ENCODE measurements at places on chromosomes 7 and 10.
A peak's percentile ranks its signal among the peaks of the same experiment; 100 is the strongest.

- DNase-seq, result no peak
These were observed 926.5 kb upstream of the GHITM start for GRCh38 chr10:83212632-83213334.

- peak; percentile 49 for DNase-seq
These were observed at the start of gene PYROXD2 for GRCh38 chr10:98414932-98415730. Gene PYROXD2, minus strand, starts transcription at chr10:98415182. Its CDS starts 47 bp downstream, at chr10:98415135.

DNA sequence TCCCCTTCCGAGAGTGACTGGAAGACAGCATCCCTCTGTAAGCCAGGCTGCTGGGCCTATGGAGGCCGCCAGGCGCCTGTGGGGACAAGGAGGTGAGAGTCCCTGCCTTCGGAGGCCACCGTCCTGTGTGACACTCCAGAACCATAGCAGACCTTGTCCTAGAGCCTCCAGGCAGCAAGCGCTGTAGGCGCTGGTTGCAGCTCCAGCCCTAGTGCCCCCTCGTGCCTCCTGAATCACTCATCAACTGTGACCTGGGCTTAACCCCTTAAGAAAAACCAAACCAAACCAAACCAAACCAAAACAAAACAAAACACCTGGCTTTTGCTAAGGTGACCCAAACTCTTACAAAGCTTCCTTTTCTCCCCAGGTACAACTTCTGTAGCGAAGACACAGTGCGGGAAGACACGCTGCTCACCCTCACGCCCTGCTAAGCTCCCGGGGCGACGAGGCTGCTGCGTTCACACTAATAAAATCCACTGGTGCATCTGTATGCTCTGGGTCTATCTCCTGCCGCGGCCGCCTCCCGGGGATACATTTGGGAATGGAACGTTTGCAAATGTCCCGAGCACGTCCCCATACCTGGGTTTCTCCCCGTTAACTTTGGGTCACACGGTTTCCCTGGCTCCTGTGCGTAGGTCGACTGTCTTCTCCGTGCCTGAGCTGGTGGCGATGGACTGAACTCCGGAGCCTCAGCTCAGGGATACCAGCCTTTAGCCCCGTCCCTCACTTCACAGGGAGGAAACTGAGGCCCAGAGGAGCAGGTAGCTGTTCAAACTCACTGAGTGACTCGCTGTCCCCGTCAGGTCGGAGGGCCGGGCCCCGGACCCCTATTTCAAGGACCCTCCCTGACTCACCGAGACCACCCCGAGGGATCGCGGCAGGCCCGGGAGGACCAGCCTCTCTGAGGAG lies 11.8 kb upstream of the PNLIPRP2 start:
- no peak for DNase-seq

- DNase-seq, result peak; percentile 67
These were observed 3.1 kb upstream of the HOXA9 start for GRCh38 chr7:27168265-27168947.

DNA sequence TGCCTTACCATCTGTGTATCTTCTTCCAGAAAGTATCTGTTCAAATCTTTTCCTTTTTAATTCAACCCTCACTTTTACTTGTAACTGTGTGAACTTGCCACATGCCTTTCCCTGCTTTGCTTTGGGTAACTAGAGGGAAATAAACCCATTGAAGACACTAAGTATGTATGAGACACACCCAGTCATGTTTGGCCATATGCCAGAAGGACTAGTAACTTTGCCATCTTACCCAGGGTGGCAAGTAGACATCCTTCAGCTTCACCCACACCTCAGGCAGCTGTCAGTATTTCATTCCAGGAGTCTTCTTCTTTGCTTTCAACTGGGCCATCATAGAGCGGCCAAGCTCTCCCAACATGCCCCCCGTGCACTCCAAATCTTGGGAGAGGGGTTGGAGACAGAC lies 323.1 kb downstream of the TNS3 start:
- no peak for DNase-seq

- DNase-seq, result no peak
These were observed 9.7 kb upstream of the CALU start for GRCh38 chr7:128729494-128729893.

DNA sequence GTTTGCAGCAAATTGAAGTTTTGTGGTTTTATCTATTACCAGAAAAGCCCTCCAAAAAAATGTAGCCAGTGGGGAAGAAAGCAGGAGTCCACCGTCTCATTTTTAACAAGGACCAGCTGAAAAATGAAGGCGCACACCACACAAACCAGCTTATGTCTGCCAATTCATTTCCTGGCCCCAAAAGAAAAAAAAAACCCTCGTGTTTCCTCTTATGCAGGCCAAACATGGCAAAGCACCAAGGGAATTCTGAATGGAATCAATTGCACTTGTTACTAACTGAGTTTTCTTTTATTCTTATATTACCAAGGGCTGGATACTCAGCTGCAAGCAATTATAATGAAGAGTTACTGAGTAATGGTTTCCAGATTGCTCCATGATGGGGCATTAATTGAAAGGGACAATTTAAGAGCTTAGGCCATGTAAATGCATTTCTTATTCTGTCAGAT lies 428.3 kb upstream of the NPVF start:
- no peak for DNase-seq

DNA sequence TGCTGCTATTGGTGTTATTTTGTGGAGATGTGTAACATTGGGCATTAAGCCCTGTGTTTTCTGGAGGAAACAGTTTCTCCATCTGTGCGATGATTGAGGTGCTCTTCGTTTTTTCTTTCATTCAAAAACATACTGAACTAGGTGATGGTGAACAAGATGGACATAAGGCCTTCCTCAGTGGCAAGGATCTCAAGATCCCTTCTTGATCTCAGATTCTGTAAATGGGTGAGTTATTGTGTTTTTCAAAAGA lies 759 bp upstream of the ELAPOR2 start:
- no peak for DNase-seq

DNA sequence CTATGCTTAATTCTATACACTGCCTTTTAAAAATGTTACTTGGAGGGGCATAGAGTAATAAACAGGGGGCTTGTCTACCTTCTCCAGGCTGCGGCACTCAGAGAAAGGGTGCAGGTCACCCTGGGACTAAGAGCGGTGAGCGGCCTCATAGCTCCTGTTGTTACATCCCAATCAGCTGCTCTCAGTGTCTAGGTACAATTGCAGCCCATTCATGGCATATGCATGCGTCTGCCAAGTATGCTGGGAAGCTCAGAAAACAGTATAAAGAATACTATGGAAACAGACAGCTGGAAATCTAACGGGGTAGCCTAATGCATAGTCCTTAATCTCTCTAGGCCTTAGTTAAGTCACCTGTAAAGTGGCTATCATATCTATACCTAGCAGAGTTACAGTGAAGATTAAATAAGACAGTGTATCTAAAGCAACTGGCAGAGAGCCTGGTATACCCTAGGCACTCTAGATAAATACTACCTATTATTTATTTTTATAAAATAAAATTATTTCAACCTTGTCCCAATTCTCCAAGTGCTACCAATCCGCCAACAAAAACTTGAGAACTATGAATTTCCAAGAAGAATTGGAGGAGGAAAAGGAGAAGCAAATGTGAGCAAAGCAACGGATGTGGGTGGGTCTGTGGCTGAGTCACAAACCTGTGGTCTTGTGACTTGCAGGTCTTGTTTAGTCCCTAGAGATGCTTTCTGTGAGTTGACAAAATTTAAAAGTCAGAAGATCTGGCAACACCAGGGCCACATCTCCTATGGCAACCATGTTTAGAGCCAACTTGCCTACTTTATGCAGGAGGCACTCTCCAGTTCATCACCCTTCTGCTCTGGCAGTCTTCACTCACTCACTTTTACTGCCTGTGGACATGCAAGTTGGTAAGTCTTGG lies 183.0 kb downstream of the RAPGEF5 start:
- peak; percentile 33 for DNase-seq

DNA sequence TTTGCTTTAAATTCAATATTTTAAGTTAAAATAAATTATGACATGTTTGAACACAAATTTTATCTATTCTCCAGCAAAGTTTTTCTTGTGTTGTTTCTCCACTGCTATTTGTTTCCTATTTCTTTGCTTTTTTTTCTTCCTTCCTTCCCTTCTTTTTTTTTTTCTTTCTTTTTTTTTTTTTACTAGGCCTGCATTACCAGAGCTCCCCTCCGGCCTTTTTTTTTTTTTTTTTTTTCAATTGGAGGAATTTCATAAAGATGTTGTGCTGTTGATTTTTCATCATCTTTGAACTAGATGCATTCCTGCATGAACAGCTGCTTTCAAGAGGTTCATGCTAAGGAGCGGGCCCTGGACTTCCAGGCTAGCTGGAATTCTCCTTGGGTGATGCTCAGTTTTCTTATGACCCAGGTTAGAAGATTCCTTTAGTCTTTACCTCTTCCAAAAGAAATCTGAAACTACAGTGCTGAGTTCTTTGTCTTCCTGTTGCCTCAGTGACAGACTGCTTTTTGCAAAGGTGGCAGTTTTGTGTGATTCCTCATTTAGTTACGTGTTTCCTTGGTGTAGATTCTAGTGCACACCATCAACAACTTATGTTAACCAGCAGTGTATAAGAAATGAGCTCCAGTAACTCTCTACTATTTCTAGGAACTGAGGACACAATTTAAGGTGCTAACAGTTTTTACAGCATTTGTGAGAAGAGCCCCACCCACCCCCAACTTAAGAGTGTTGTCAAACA lies 4.8 kb upstream of the CAMK1D start:
- no peak for DNase-seq

- peak; percentile 60 for DNase-seq
These were observed 311.7 kb downstream of the GATA3 start for GRCh38 chr10:8365935-8366911.

- no peak for DNase-seq
These were observed 8.9 kb downstream of the SPACDR start for GRCh38 chr7:100455206-100455605.

GRCh38 chr10:44715136-44715535 lies 196.0 kb upstream of the TMEM72 start:
- no peak for DNase-seq

- DNase-seq, result no peak
These were observed 20.5 kb upstream of the VWDE start for GRCh38 chr7:12423997-12424745.

DNA sequence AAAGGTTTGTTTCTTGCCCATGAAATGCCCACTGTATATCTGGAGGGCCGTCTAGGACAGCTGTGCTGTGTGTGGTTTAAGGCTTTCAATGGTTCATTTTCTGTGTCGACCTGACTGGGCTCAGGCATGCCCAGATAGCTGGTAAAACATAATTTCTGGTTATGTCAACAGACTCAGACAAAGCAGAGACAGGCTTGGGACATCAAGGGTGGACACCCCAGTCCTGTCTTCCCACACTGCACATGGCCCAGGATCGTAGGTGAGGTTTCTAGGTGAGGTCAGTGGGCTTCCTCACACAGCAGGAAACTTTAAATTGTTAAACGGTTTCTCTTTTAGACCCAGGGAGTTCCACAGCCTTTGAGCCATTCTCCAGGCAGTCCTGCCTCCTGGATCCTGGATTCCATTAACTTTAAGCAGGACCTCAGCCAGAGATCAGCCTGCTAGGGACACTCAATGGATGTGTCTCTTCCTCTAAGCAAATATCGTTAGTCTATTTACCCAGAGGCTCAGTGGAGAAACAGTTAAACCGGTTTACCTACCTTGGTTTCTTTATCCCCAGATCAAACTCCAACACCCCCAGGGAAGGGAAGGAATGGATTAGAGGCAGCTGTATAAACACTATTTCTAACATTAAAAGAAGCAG lies 66.4 kb downstream of the ST8SIA6 start:
- no peak for DNase-seq

DNA sequence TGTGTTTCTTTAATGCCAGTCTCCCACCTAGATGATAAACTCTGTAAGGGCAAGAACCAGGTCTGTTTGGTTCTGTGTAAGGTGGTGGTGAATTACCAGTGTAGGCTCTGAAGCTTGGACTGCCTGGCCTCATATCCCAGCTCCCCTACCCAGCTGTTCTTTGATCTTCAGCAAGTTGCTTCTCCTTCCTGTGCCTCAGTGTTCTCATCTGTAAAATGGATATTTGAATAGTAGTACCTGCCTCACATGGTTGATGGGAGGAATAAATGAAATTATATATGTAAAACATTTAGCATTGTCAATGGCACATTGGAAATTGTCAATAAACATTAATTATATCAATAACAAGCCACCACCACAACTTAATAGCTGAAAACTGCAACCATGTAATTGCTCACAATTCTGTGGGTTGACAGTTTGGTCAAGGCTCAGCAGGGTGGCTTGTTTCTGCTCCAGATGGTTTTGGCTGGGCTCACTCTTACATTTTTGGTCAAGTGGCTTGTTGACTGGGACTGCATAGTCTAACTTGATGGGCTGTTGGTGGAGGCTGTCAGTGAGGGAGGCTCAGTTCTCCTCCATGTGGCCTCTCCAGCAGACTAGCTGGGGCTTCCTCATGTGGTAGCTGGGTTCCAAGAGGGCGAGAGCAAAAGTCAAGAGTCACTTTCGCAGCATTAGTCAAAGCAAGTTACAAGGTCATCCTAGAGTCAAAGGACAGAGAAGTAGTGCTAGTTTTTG lies 84.5 kb upstream of the DUSP5 start:
- peak; percentile 68 for DNase-seq

GRCh38 chr10:56090914-56091540 lies 270.0 kb downstream of the ZWINT start:
- DNase-seq, result no peak

DNA sequence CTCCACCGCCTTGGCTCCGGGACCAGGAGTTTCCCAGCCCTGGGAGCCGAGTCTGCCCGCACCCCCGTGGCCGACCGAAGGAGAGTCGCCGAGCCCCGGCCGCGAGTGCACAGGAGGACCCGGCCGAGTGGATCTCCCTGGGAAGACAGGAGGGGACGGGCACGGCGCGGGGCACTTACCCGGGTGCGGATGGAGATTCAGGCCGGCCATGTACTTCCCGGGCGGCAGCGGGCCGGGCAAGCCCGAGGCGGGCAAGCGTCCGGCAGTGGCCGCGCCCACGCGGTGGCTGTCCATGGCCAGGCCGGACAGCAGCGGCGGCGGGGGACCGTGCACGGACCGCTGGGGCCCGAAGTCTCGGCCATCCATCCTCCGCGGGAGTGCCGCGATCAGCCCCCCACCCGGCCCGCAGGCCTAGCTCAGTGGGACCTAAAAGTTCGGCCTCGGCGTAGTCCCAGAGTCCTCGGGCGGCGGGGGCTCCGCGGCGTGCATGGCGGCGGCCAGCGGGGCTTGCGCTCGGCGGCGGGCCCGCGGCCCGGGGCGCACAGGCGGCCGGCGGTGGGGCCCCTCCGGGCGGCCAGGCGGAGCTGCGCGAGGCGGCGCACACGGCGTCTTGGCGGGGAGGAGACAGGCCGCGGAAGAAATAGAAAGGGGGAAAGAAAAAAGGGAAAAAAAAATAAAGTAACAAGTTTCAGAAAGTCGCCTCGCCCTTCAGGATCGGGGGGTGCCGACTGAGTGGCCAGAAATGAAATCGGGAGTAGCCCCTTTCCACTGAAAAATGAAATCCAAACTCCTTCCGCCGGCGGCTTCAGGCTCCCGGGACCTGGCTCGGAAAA lies 2.5 kb downstream of the TNRC18 start:
- DNase-seq, result peak; percentile 46

GRCh38 chr10:50417486-50417885 lies 166.2 kb upstream of the ASAH2 start:
- DNase-seq, result no peak

- DNase-seq, result no peak
These were observed 969.6 kb downstream of the LRMDA start for GRCh38 chr10:76401006-76401405.

- no peak for DNase-seq
These were observed 30.0 kb downstream of the STEAP4 start for GRCh38 chr7:88276605-88277153.

- DNase-seq, result peak; percentile 65
These were observed 164.6 kb upstream of the CDCA7L start for GRCh38 chr7:22110227-22110839.

GRCh38 chr7:102155821-102156441 lies 130.7 kb upstream of the SH2B2 start:
- DNase-seq, result no peak
